ENCODE measurements at places on chromosomes 2 and 18.
A peak's percentile ranks its signal among the peaks of the same experiment; 100 is the strongest.

DNA sequence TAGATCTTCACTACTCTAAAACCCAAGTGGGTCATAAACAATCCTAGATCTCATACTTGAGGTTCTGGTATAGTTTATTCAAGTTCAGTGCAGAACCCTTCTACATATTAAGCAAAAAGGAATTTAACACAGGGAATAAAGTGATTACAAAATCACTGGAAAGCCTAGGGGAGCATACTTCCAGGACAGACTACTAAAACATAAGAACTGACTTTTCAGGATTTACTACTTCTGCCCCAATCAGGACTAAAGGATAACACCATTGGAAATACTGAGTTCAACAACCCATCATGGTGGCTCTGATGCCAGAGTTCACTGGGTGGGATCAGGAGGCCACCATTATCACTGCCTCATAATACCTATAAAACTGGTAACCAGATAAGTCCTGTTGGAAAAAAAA is 123.6 kb downstream of the DNAH7 start:
- no peak for DNase-seq

GRCh38 chr2:152924722-152925121 is 206.3 kb downstream of the ARL6IP6 start:
- no peak for DNase-seq

DNA sequence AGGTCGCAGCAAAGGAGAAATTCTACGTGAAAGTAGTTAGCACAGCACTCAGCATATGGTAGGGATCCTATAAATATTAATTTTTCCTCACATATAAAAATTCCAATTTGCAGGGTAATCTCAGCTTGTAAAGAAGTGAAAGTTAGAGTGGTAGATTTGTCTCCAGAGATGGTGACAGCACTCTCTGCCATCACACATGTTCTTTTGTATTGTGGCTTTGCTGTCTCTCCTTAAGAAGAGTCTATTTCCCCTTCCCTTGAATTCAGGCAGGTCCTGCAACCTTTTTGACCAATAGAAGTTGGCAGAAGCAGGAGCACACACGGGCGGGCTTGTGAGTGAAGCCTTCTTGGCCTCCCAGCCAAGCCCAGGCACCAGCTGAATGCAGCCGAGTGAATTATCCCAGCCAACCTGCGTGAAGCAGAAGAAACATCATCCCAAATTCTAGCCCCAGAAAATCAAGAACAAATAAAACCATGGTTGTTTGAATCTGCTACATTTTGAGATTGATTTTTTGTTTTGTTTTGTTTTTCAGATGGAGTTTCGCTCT is 107.8 kb upstream of the COPS8 start:
- DNase-seq: no peak

GRCh38 chr2:202636213-202636513 is 1.4 kb downstream of the FAM117B start:
- no peak for DNase-seq

DNA sequence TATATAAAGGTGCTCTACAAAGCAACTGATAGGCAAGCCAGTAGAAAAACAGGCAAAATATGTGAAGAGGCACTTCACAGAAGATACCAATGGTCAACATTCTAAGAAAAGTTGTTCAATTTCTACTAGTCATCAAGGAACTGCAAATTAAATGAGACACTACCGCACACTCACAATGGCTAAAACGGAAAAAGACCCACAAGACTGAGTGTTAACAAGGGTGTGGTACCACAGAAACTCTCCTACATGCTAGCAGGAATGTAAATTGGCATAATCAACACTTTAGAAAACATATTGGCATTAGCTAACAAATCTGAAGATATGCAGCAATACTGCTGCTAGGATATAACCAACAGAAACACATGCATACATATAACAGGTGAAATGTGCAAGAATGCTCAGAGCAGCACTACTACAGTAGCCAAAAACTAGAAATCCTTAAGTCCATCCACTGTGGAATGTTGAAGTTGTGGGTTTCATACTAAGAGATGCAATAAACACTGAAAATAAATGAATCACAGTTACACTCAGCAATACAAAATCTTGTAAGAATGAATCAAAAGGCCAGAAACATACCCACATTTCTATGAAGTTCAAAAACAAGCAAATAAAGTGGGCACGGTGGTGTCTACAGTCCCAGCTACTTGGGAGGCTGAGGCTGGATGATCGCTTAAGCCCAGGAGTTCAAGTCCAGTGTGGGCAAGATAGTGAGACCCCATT is 9.2 kb downstream of the RNU4ATAC start:
- no peak for DNase-seq

GRCh38 chr2:239251971-239252370 is 148.8 kb downstream of the HDAC4 start:
- DNase-seq: no peak

DNA sequence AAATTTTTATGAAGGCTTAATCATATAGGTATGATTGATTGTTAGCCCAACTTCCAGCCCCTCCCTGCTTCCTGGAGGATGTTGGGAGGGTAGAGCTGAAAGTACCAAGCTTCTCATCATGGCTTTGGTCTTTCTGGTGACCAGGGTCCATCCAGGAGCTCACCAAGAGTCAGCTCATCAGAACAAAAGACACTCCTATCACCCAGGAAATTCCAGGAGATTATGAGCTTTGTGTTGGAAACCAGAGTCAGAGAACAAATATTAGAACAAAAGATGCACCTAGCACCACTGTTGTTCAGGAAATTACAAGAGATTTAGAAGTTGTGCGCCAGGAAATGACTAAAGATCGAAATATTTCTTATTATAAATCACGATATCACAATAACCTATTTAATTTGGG is 119.9 kb upstream of the THUMPD2 start:
- no peak for DNase-seq

GRCh38 chr2:584863-585823 is 92.1 kb downstream of the TMEM18 start:
- DNase-seq: no peak

GRCh38 chr2:41042343-41042742 is 590.5 kb upstream of the SLC8A1 start:
- no peak for DNase-seq

- peak; percentile 85 for DNase-seq
These were observed 2.5 kb downstream of the KLF7 start for GRCh38 chr2:207163053-207163755.

GRCh38 chr18:70781860-70782453 is 493.1 kb downstream of the SOCS6 start:
- peak; percentile 5 for DNase-seq

GRCh38 chr2:108963057-108963456 is 26.0 kb downstream of the EDAR start:
- DNase-seq: no peak

DNA sequence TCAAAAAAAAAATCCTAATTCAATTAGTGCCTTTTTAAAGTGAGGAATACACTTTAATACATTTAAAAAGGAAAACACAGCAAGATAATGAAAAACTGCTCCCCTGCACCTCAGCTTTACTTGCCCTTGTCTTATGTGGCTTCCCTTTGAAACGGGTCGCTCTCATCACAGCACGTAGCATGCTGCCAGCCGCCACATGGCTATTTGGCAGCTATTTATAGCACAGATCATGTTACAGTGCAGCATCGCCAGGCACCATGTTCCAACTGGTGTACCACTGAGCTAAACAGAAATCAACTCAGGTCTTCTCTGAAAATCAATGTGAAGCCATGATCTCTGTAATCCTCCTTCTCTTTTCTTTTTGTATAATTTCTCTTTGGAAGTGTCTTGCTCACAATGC is 65.1 kb downstream of the TMEM182 start:
- DNase-seq: no peak

DNA sequence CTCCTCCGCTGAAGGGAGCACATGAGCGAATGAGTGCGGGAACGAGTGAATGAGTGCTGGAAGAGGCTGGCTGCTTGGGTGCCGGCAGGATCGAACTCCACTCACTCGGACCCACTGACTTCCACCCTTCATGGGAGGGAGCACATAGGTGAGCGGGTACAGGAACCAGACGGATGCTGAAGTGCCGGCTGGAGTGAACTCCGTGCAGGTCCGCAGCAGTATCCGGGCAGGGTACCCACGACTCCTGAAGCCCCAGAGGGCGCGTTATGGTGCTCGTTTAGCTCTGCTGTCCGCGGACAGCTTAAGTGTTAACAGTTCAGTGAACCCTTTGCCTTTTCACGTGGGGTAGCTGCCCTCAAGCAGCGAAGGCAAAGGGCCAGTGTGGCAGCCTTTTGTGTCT is 23.2 kb downstream of the RPRM start:
- DNase-seq: no peak

DNA sequence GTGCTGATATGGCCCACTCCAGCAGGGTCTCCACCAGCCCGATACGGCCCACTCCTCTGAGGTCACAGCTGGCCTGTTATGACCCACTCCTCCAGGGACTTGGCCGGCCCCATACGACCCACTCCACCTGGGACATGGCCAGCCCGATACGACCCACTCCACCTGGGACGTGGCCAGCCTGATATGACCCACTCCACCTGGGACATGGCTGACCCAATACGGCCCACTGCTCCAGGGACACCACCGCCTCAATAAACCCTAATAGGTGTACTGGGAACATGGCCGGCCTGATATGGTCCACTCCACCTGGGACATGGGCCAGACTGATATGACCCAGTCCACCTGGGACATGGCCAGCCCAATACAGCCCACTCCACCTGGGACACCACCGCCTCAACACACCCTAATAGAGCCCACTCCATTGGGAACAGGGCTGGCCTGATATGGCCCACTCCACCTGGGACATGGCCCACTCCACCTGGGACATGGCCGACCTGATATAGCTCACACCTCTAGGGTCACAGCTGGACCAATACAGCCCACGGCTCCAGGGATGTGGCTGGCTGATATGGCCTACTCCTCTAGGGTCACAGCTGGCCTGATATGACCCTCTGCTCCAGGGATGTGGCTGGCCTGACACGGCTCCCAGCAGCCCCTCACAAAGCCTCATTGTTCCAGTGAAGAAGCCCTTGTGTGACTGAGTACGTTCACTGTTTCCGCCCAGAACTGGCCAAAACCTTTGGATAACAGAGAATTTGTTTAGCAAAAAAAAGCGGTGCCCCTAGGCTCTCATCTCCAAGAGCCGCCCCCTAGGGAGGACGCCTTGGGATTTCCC is 245.6 kb downstream of the HDAC4 start:
- DNase-seq: no peak

DNA sequence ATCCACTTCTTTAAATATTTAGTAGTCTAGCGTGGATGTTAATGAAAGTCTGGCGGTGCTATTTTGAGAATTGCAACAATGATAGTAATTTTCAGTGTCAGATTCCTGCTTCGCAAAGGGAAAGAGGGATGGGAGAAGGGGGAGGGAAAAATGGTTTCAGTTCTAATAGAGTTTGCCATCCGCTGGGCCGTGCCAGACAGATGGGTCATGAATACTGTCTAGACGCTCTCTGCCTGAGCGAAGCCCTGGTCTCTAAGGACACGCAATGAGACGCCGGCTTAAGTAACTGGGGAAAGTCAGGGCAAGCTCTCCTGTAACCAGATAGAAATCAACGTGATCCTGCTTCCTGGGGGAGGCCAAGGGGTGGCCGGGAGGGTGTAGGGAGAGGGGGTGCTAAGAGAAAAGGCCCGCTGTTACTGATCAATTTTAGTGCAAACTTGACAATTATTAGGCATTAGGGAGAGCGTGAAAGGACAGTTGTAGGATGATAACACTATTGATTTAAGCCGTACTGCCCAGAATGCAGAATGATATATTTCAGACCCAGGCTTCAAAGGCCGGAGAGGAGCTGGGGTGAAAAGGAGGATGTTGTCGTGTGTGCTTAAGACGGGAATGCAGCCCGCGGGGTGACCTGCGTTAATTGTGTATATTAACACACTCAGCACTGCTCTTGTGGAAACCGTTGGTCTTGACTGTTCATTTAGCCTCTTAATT is 229.2 kb downstream of the LDLRAD4 start:
- peak; percentile 63 for DNase-seq

- DNase-seq: no peak
These were observed 119.7 kb upstream of the SMAD2 start for GRCh38 chr18:48050176-48050575.

- no peak for DNase-seq
These were observed 451.7 kb upstream of the HS6ST1 start for GRCh38 chr2:128770143-128771085.

DNA sequence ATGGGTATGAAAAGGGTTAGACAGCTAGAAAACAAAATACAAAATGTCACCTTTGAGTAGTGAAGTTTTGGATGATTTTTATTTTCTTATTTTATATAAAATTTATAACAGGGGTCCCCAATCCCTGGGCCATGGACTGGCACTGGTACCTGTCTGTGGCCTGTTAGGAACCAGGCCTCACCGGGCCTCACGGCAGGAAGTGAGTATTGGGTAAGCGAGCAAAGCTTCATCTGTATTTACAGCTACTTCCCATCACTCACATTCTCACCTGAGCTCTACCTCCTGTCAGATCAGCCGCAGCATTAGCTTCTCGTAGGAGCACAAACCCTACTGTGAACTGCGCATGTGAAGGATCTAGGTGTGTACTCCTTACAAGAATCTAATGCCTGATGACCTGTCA is 202.8 kb upstream of the TWIST2 start:
- no peak for DNase-seq

DNA sequence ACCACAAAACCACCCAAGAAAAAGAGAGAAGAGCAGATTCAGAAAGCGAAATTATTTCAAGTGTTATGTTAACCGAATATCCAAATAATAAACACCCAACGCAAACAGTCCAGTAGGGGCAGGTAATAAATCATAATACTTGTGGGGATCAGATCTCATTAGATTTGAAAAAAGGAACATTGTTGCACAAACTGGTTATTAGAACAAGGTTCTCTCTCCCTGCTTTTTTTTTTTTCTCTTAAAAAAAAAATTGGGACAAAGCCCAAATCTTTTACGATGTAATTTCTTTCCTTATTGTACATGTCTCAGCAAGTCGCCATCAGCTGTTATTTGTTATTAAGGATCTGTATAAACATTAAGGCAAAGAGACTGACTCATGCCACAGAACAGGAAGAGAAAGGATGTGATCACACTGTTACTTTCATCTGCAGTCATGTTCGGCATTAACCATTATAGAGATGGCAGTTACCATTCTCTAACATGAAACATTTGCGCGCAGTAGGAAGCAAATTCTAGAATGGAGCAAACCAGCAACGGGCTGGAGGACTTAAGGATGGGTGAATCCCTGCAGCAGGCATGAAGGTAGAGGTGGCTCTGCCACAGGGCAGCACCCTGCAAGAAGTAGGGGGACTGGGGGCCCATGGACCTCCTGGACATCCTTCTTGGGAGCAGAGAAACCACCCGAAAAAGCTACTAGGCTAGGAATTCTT is 42.0 kb downstream of the EPHA4 start:
- DNase-seq: peak; percentile 56

GRCh38 chr2:225495706-225496105 is 96.2 kb downstream of the NYAP2 start:
- no peak for DNase-seq

DNA sequence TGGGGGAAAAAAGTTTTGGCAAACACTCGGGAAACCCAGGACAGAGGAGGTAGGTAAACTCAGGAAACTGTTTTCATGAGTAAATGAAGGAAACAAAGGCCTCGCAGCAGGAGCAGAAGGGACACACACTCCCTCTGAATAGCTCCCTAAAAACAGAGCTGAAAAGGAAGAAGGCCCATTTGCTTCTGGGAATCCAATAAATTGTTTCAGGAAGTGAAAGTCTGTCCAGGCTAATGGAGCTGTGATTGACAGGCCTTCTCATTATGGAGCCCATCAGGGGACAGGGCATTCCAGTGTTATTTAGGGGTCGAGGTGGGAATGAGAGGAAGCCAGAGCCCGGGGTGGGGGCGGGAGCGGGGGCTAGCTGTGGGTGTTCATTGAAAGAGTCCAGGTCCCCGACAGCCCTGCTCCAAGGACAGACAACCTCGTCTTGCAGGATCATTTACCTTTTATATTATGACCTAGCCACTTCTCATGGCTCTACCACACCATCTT is 81.2 kb downstream of the GBX2 start:
- no peak for DNase-seq

GRCh38 chr2:45182667-45183295 is 173.5 kb upstream of the SIX2 start:
- DNase-seq: no peak

All from non-pigmented ciliary epithelial cell (primary cell).